Hematopoietic multipotent progenitor cell (in vitro differentiated cells): ENCODE measurements at places on chromosomes 3 and 15.

DNA sequence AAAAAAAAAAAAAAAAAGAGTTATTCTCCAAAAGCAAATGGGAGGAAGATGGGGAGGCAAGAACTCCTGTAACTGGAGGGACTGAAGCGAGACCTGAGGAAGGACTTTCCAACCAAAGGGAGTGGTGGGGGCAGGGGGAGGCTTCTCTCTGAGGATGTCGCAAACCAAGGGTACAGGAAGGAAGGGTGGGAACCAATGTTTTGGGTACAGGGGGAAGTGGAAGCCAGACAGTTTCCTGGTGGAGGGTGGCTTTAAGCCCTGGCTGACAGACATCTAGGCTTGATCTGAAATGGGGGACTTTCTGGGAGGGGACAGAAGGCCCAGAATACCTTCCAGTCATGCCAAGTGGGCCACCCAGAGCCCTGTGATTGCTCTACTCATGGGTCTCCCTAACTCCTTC is 27.0 kb downstream of the VIPR1 start:
- DNase-seq, result no peak

- no peak for DNase-seq
Measured at GRCh38 chr3:42055291-42055690, 35.9 kb upstream of the TRAK1 start.

DNA sequence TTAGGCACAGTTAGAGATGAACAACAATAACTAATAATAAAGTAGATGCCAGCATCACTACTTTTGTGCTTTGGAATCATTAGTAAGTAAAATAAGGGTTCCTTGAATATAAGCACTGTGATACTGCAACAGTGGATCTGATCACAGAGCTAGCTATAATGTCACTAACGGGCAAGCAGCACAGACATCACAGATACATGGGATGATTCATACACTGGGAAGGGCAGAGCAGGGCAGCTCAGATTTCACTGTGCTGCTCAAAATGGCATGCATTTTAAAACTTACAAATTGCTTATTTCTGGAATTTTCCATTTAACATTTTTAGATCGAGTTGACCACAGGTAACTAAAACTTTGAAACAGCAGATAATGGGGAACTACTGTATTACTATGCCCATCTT is 476.6 kb downstream of the FHIT start:
- no peak for DNase-seq

GRCh38 chr3:155088706-155089345 is 8.7 kb downstream of the MME start:
- DNase-seq, result no peak

- no peak for DNase-seq
Measured at GRCh38 chr15:88174571-88174970, 82.0 kb downstream of the NTRK3 start.

DNA sequence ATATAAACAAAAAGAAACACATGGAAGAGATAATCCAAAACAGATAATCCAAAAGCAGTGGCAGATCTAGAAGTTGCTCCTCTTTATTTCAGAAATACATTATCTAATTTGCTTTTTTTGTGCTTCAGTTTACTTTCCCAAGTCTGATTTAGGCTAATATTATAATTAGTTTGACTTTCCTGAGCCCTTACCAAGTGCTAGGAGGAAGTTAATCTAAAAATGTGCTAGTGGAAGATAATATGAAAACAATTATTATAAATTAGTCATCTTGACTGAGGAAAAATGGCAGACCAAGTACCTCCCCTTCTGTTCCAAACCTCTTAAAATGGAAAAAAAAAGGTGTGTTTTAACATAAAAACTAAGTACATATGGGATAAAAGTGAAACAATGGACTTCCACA is 17.5 kb downstream of the SLC9A9 start:
- peak; percentile 53 for DNase-seq

DNA sequence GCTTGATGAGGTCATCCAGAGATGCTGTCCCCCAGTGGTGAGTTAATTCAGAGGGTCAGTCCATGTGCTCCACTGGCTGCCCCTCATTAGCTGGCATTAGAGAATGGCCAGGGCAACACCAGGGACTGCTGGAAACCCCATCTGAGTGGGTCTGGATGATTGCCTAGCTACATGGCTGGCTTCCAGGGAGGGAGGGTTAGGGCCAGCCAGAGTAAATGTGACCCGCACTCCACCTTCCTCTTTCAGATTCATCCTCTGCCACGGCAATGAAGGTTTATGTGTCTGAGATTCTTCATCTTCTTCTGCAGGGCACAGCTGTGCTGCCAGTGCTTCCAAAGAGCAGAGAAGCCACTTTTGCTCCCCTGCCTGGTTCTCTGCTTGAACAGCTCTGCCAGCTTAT is 391.9 kb downstream of the OCA2 start:
- no peak for DNase-seq

GRCh38 chr15:62706317-62706716 is 336.2 kb upstream of the TPM1 start:
- no peak for DNase-seq

GRCh38 chr3:70108072-70108471 is 108.5 kb downstream of the SAMMSON start:
- DNase-seq, result no peak

GRCh38 chr15:70856884-70857561 is 3.1 kb upstream of the LARP6 start:
- no peak for DNase-seq

DNA sequence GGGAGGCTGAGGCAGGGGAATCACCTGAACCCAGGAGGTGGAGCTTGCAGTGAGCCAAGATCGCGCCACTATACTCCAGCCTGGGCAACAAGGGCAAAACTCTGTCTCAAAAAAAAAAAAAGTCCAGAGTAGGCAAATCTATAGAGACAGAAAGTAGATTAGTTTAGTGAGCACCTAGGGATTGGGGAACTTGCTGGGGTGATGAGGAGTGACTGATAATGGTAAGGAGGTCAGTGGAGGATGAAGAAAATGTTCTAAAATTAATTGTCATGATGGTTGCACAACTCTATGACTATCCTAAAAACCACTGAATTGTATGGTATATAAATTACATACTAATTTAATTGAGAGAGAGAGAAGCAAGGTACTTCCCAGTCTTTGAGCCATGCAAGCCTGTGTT is 27.8 kb upstream of the LYZL4 start:
- no peak for DNase-seq

GRCh38 chr3:100517276-100517675 is 24.9 kb downstream of the TMEM45A start:
- no peak for DNase-seq

DNA sequence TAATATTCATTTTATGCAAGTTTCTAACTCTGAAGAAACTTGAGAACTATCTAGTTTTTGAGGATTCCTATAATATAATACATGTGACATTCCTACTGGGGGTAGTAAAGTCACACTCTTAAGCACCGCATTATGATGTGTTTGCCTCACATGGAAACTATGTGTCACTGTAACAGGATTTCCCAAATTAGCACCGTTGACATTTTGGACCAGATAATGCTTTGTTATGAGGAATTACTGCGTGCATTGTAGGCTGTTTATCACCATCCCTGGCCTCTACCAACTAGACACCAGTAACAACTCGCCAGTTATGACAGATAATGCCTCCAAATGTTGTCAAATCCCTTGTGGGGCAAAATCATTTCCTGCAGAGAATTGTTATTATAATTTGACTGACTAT is 267.8 kb downstream of the RAP2B start:
- DNase-seq, result no peak

- DNase-seq, result no peak
Measured at GRCh38 chr3:128461731-128462130, 5.0 kb downstream of the DNAJB8 start.

GRCh38 chr15:91921188-91921842 is 67.8 kb downstream of the SLCO3A1 start:
- DNase-seq, result no peak

GRCh38 chr3:31364188-31364587 is 168.5 kb upstream of the STT3B start:
- DNase-seq, result no peak

DNA sequence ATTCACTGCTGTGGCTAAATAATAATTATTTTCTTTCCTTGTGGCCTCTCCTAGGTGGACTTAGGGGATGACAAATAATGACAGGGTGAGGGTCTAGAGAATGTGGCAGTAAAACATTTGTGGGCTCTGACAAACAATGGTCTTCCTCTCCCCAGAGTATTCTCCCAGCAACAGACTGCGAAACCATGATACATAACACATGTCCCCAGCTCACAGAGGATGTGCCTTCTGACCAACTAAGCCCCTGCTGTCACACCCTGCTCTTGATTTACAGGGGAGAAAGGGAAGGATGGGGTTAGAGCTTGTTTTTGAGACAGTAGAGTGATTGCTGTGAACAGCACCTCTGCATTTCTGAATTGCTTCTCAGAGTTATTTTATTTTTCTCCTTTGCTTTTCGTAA is 116.6 kb upstream of the CTDSPL start:
- DNase-seq, result peak; percentile 8

GRCh38 chr15:101126618-101127505 is 125.0 kb downstream of the CHSY1 start:
- no peak for DNase-seq

DNA sequence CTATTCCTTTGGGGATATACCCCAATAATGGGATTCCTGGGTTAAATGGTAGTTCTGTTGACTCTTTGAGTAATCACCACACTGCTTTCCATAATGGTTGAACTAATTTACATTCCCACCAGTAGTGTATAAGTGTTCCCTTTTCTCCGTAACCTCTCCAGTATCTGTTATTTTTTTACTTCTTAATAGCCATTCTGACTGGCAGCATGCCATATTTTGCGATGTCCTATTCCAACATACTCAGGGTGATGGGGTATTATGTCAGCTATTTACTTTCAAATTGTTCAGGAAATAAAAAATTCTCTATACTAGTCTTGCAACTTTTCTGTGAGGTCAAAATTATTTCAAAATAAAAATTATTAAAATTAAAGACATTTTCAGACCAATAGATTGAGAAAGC is 9.1 kb upstream of the PARP14 start:
- no peak for DNase-seq

GRCh38 chr3:140019946-140020345 is 85.0 kb downstream of the CLSTN2 start:
- DNase-seq, result no peak

DNA sequence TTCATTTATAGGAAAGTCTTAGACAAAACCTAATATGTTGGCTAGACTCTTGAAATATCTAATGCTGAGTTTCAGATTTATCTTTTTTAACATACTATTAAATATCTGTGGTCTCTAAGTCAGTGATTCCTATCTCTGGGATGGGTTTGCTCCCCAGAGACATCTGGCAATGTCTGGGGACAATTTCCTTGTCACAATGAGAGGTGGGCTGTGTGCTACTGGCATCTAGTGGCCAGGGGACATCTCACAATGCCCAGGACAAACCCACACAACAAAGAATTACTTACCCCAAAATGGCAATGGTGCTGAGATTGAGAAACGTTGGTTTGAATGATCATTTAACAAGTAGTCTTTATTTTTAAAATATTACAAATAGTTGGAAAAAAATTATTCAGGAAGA is 602.1 kb downstream of the MAGI1 start:
- DNase-seq, result peak; percentile 18

DNA sequence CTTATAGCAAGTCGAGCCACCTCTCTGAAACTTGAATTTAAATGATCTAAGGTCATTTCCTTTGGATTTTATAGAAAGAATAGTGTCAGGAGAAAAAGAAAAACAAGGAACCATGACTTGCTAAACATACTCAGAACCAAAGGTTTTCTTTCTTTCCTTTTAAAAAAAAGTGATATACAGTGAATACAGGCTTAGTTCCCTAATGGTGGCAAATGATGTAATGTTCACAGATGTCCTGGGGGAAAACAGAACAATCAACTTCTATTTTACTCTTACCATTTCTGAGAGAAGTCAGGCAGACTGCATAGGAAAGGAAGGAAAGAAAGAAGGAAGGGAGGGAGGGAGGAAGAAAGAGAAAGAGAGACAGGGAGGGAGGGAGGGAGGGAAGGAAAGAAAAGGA is 56.5 kb downstream of the ST6GAL1 start:
- peak; percentile 13 for DNase-seq

GRCh38 chr15:58510715-58511598 is 79.2 kb downstream of the LIPC start:
- DNase-seq, result no peak

GRCh38 chr15:51783967-51784366 is 32.6 kb downstream of the TMOD2 start:
- no peak for DNase-seq

DNA sequence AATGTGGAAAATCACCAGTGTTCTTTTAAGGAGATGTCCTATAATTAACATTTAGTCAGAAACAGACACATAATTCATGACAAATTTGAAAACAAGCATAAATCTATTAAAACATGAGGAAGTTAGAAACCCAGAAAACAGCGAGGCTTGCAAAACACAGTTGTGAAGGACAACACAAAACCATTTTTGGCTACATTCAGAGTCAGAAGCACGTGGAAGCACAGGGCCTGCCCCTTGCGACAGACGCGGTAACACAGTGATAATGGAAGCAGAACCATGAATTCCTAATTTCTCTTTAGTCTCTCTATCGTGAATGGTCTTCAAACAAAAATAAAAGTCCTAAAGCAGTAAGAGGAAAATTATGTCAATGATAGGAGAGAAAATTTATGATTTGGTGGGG is 12.2 kb downstream of the NCEH1 start:
- DNase-seq, result no peak

GRCh38 chr3:72768481-72768880 is 79.8 kb downstream of the SHQ1 start:
- DNase-seq, result no peak

DNA sequence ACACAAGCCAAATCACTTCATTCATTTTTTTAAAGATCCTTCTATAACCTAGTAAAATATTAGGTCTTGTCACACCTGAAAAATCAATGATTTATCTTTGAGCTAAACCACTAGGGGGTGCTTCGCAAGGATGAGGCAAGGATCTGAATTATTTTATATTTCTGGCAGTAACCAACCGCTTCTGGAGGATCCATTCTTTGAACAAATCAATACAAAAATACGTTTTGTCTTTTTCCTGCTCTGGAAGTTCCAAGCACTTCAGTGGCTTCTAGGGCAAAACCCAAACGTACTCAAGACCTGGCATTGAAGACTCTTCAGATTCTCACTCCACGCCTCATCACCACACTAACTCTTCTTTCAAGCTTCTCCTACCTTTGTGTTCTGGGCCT is 486 bp downstream of the LSG1 start:
- DNase-seq, result peak; percentile 55

GRCh38 chr3:74515451-74515850 is 99.0 kb downstream of the CNTN3 start:
- no peak for DNase-seq

DNA sequence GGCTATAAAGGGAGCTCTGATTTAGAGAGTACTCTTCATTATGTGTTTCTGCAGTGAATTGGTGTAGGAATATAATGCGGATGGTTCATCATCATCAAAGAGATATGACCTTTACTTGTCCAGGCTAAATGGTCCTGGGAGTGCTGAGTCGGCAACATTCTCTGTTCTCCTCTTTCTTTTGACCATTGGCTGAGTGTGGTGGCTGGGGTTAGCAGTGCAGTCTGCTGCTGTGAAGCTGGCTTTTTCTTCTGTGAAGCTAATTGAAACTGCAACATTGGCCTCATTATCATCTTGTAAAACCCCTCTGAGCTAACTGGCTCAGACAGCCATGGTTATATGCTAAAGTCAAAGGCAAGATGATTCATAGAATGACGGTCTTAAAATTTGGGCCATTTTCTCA is 83.8 kb downstream of the THRB start:
- no peak for DNase-seq

- DNase-seq, result no peak
Measured at GRCh38 chr15:33091983-33092693, 102.4 kb downstream of the FMN1 start.

GRCh38 chr3:184645336-184645735 is 66.5 kb downstream of the MAGEF1 start:
- no peak for DNase-seq

GRCh38 chr3:16817197-16817596 is 67.6 kb upstream of the PLCL2 start:
- no peak for DNase-seq
